ENCODE measurements at places on chromosomes 16 and 17.
A peak's percentile ranks its signal among the peaks of the same experiment; 100 is the strongest.

DNA sequence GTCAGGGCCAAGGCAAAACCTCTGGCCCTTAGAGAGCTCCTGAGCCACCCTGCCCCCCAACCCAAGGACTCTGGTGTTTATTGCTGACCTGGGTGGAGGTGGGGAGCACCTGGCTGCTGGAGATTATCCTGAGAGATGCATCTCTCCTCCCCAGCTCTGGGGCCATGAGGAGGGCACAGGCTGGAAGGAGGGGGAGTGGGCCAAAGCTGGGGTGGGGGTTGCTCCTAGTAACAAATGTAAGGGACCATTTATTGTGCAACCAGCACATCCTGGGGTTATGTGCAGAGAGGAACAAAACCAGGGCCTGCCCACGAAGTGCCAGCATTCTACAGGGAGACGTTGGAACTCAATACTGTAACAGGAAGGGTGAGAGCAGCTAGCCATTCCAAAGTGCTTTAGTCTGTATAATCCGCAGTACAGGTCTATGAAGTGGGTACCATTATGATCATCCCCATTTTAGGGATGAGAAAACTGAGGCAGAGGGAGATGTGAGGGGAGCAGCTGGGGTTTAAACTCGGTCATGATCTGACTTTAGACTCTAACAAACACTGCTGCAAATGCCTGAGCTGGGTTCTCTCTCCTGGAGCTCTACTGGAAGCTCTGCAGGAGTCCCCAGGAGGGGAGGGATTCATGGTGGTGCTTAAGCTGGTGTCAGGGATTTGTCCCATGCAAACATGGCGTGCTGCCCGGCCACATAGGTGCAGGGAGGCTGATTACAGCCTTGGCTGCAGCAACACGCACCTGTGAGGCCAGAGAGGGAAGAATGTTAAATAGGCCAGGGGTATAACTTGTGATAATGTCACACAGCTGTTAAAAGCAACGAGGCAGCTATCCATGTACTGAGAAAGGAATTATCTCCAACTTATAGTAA, 1.4 kb upstream of the RHBDF2 start:
- DNase-seq = no peak

DNA sequence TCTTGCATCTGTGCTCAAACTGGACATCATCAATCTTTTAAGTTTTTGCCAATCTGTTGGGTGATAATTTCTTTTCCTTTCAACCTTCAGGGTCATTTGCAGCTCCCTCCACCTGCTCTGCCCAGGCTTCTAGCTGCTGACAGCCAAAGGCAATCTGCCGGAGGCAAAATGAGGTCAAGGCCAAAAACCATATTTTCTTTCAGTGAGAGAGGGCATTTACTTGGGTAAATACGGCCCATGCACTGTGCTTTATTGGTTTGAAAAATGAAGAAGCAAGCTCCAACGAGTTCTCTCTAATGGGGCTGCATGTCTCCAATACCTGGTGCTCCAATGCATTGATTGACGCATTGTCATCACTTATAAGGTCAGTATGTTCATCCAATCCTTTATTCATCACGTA, 23.1 kb downstream of the RBFOX1 start:
- DNase-seq = no peak

DNA sequence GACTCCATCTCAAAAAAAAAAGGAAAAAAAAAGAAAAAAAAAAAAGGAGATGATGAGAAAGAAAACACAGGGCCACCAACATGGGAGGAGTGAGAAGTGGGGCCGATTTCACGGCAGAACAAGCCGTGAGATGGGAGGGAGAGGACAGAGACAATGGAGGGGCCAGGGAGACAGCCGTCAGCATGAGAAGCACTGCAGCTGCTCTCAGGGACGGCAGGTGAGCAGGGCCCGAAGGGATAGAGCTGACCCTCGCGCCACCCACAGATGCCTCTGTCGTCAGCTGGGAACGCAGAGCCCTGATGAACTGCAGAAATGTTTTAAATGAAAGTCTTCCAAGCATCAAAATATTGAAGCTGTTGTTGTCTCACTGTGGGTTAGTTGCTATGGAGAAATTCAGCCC, 20.3 kb downstream of the PITPNM3 start:
- DNase-seq = no peak

GRCh38 chr17:76700617-76701470, 9.9 kb downstream of the MXRA7 start:
- DNase-seq = no peak

DNA sequence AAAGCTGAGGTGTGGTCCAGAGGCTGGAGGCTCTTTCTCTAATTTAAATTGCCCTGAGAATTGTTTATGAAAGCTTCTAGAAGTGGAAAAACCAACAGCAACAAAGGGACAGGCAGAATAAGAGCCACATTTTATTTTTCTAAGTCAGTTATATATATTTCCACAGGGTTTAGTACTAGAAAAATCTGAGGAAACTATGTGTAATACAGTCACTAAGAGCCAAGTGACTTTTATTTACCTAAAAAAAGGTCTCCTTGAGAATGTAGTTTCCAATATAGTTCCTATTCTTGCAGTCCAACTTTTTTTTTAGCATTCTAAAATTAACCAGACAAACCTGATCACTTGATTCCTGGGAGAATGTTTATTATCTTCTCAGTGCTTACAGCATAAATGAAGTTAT, 296.6 kb upstream of the MYOCD start:
- no peak for DNase-seq

DNA sequence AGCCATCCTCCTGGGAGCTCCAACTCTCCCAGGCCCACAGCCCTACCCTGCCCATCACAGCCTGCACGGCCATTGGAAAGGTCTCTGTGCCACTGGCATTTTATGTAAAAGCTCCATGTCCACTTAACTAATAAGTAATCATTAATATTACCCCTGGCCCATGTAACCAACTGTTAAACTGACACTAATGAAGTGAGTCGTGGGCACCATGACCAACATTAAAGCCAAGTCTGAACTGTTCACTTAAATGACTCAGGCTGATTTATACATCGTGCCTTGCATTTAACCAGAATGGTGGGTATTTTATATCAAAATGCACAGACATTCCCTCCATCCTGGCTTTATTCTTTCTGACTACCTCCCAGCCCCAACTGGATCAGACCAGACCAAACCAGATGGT, 229.3 kb downstream of the SOX9 start:
- no peak for DNase-seq

DNA sequence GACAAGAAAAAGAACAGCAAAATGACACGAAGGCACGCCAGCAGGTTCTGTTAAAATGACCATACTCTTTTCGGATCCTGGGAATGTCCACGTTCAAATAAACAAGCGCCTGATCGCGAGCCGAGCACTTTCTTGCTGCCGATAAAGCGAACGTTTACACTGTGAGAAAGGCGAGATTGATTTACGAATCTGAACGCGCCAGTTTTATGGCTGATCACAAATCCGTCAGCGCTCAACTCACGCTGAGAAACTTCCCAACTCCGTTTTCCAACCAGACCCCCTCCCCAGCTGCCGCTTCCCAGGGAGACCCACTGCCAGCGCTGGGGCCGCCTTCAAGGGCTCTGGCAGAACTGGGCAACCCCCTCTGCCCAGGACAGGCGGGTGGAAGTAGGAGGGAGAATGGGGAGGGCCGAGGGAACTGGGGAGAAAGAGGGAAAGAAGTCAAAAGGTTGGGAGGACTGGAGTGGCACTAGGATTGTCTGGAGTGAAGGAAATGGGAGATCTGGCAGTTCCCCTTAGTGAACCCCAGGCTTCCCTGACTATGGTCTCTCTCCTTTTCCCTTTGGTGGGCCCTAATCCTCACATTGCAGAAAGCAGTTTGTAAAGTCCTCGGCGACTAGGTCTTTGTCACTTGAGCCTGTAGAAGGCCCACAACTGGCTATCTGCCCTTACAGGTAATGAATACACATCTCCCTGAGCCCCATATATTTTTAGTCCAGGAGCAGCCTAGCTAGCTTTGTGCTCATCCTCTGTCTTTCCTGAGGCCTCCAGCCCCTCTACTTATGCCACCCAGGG, 6.9 kb downstream of the HOXB4 start:
- no peak for DNase-seq

GRCh38 chr16:1781254-1781653, 1.1 kb downstream of the SPSB3 start:
- no peak for DNase-seq

- DNase-seq = no peak
Measured at GRCh38 chr17:81941484-81942166, 4.5 kb upstream of the PYCR1 start.

GRCh38 chr17:65228734-65229620, 91.8 kb downstream of the RGS9 start:
- DNase-seq = peak; percentile 96

- no peak for DNase-seq
Measured at GRCh38 chr16:87074641-87075318, 242.4 kb downstream of the C16orf95 start.

DNA sequence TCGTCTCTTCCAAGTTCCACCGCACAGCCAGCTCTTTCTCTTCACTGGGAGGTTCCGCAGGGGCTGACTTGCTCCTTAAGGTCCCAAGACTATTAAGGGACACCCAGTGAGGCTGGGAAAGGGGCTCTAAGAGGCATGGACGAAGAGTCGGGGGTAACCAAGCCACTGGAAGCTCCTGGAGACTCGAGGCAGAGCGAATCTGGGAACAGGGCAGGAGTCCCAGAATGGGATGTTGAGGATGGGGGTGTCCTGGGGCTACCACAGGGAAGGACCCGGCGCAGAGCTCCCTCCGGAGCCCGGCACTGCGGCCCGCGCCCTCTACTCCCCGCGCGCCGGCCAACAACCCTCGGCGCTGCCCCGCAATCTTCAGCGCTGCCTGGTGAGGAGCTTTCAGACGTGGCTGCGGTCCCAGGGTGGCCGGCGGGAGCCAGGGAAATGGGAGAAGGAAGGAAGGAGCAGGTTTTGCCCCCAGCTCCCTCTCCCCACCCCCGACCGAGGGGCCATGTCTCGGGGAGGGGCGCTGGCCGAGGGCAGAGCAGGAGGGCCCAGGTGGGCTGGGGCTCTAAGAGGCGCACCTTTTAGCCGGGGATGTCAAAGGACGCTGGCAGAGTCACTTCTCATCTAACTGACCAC, 581 bp downstream of the CHST5 start:
- DNase-seq = no peak
